ENCODE measurements at places on chromosomes 2 and 18.

DNA sequence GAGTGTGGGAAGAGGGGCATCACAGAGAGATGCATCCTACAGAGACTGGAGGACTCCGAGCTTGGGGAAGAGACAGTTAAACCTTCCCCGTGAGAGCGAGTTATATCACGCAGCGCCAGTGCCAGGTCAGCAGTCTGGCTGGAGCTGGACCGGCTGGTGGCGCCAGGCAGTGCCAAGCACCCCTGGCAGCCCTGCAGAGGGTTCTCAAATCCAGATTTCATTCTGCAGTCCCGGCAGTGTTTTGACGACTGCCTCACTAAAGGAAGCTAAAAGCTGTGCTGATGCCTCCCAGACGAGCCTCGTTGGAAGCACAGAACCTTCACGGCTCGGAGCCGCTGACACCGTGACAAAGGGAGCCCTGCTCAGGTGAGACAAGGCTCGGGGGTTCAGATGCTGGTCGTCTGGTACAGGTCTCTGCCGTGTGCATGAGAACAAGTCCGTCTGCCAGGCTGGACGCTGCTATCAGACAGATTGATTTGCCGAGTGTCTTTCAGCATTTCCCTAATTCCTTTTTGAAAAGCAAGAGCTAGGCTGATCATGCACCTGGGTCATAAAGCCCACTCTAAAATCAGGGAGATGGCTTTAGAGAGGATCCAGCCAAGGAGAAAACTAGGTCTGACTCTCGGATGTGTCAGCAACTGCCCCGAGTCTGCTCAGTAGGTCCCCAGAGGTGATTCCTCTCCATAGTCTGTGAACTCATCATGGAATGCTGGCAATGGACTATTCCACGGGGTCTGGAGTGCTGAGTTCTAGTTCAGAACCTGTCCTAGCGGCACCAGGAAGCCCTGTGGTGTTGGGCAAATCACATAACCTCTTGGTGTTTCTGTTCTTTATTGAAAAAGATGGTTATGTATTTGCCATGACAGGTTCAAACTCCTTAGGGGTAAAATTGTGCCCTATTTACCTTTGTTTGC is 240.6 kb downstream of the SOX11 start:
- no peak for DNase-seq

DNA sequence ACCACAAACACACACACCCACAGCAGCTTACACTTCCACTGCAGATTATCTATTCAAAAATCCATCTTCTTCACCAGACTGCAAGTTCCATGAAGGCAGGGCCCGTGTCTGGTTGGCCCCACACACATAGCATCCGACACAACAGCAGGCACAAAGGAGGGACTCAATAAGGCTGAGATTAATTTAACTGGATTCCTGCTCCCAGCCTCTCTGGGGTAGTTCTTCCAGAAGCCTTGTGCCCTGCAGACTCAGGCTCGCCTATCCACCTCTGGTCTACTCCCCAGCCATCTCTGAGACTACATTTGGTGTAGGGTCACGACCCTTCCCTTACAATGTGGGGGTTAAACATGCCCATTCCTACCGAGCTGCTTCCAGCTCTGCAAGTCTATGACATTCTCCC is 57.7 kb downstream of the TRABD2A start:
- DNase-seq, result no peak

- no peak for DNase-seq
Measured at GRCh38 chr18:49344096-49344495, 116.3 kb downstream of the DYM start.

DNA sequence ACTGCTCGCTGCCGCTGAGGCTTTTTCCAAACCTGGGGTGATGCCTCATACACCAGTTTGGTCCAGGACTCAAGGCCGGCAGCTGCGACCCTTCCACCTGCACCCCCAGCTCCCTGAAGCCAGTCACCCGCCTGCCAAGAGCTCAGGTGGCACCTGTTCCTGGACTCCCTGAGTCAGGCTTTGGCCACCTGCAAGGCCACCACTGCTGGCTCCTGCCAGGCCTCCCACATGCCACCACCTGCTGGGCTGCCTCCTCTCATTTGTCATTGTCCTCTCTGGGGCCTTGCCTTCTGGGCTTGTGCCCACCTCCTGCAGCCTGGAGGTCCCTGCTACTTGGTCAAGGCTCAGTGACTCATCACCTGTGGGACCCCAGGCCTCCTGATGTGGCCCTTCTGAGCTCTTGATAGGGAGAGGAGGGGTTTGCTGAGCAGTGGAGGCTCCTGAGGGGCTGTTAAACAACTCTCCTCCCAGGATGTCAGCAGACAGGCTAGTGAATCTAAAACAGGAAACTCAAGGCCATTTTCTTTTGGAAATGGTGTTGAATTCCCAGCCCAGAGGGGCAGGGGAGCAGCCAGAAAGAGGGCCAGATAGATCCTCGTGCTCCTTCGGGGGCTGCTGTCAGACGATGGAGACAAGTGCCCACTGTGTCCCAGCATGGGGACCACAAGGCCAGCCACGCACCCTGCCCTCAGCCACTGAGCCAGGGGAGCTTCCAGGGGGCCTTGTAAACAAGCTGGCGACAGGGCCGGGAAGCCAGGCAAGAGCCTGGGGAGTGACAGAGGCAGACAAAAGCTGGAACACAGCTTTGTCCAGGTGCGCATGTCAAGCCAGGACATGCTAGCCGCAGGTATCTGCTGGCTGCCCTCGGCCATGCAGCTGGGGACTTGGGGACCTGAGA is 416.8 kb downstream of the LRATD1 start:
- no peak for DNase-seq

DNA sequence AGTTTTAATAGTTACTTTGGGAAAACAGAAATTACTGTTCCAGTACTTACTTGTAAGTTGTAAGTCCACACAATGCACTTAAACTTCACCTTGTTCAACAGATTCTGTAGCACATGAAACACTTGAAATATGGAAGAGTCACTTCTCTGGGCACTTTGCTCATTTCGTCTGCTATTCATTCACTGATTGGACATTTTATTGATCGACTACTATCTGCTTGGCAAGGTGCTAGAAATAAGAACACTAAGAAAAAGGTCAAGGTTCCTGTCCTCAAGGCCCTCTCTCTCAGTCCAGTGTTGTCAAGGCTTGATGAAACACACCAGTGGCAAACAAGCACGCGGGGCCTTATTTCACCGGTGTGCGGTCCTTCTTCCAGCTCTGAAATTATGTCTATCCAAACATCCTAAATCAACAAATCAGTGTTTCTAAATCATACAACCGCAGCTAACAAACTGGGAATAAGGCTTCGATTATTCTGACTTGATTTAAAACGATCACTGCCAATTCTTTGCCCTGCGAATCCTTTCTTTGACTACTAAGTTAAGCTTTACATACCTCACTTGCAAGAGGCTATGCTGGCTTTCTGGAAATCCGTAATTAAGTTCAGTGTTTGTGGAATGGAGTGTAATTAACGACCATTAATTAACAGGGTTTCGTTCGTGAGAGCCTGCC is 780 bp upstream of the ITGAV start:
- DNase-seq, result no peak

Measured in fibroblast of mammary gland (primary cell).